Activated naive CD4-positive, alpha-beta T cell treated with Interleukin-2 at 50 U/mL for 16 hours (primary cell): ENCODE measurements at places on chromosomes 7 and 10.

GRCh38 chr10:118523775-118524174, 71.7 kb downstream of the PRLHR start:
- no peak for DNase-seq

DNA sequence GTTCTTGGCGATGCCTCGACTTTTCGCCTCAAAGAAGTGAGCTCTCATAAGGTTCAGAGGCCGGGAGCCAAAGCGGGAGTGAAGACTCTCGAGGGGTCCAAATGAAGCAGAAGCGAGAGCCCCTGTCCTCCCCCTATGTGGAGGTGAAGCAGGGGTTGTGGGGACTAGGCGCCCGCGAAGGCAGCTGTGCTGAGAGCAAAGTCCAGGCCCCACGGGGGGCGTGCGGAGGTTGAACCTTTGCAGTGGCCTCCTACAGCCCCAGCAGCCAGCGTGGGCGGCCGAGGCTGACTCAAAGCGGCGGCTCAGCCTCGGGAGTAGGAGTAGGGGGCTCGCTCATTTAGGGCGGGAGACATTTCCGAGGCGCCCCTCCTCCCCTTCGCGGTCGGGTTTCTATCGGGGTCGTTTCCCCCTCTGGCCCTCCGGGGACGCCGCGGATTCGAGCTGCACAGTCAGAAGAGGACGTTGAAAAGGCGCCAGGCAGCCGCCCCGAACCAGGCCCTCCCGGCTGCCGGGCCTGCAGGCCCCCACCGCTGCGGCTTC, 553 bp upstream of the ADD3 start:
- DNase-seq = peak; percentile 71

- no peak for DNase-seq
Observed at GRCh38 chr10:113689057-113689456, 9.3 kb downstream of the CASP7 start.

DNA sequence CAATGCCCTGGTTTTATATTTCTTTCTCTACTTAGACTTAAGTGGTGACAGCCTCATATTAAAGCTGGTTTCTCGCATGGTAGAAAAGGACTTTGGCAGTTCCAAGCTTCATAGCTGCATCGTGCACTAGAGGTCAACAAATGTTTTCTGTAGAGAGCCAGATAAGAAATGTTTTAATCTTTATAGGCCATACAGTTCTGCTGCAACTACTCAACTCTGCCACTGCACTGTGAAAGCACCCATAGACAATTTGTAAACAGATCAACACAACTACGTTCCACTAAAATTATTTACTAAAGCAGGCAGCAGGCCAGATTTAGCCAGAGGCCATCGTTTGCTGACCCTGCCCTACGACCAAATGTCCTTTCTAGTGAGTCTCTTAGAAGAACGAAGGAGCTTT, 36.7 kb downstream of the CSGALNACT2 start:
- DNase-seq = no peak

GRCh38 chr7:151342811-151343210, 1.2 kb downstream of the NUB1 start:
- no peak for DNase-seq
